Right renal pelvis (tissue), 4 donors: ENCODE measurements at places on chromosomes 12 and 14. TPM values are rescaled to one million over a fixed set of nuclear protein-coding genes. Genes with fewer than 3 reads are reported as not detected.

The KIF26A gene
- polyA plus RNA-seq, result 10.1 TPM

DNA sequence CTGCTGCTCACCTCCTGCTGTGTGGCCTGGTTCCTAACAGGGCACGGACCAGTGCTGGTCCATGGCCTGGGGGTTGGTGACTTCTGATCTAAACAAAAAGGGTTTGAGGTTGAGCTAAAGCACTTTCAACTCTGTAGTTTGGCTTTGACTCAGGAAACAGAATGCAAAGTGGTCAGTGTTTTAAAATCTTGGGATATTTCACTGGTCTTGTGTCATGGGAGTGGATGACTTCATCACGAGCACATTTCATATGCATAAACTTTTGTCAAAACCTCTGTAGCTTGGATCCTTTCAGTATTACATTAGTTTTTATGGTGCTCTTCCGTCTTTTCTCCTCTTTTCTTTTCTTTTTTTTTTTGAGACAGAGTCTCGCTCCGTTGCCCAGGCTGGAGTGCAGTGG lies 25.6 kb downstream of the FAM161B start:
- no peak for DNase-seq

- DNase-seq, result no peak
Observed at GRCh38 chr14:22046063-22046462, 372.4 kb upstream of the OR4E1 start.

DNA sequence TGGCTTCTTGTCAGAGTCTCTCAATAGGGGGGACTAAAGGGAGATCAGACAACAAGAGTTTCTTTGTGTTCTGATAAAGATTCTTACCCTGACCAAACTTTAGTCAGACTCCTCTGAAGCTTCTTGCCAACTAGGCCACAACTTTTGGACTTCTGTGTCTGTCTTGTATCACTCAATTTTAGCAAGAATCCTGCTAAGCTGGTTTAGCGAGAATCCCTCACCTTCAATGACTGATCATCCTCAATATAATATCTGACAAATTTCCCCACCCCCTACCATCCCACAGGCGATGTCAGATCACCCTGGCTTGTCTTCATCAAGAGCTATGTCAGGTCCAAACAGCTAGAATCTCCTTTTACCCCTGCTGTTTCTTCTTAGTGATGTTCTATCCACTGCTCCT lies 215.2 kb downstream of the RASSF9 start:
- DNase-seq, result no peak

DNA sequence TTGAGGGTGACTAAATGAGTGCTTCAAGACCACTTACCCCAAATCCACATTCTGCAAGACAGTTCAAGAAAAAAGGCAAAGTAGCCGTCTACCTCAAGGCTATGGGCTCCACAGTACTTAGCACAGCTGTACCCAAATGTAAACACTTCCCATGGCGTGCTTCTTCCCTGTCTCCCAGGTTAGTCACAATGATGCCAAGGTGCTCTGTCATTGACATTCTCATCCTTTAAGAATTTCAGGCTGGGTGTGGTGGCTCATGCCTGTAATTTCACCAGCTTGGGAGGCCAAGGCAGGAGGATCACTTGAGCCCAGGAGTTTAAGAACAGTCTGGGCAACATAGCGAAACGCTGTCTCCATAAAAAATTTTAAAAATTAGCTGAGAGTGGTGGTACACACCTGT lies 51.2 kb upstream of the CERS5 start:
- no peak for DNase-seq

The FGF23 gene
- 0.12 TPM for polyA plus RNA-seq

- DNase-seq, result no peak
Observed at GRCh38 chr14:61130512-61131260, 149.6 kb downstream of the SLC38A6 start.

DNA sequence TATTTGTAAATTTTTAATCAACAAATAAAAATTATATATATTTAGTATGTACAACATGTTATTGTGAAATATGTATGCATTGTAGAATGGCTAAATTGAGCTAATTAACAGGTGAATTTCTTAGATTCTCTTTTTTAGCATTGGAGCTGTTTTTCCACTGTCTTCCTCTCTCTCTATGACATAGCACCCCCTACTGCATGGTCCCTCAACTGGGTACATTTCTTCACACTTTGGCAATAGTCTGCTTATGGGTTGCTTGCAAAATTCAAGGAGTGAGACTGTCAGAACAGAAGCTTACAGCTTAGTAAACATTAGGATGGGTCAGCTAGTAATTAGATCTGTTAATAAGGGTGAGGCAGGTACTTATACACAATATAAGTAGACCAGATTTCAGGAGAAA lies 658.5 kb upstream of the MGAT4C start:
- DNase-seq, result peak; percentile 16

GRCh38 chr14:91577632-91578233 lies 67.6 kb upstream of the PPP4R3A start:
- DNase-seq, result no peak

The RHOJ gene
- polyA plus RNA-seq, result 18.3 TPM

The SERPINA9 gene
- polyA plus RNA-seq, result not detected

The RNASE2 gene
- polyA plus RNA-seq, result 1.9 TPM

DNA sequence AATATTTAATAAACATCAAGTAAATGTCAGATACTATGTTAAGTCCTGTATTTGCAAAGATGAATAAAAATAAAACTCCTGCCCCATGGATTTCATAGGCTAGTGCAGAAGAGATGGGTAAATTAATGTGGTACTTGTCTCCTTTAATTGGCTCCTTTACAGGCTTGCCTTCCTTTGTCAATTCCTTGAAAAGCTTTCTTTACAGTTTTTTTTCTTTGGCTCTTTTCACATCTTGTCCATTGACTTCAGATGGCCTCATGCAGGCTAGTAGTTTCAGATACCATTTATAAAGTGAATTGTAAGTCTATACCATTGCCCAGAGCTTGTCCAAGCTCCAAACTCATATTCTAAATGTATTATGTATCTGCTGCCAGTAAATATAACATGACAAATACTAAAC lies 128.7 kb upstream of the GARIN2 start:
- no peak for DNase-seq

DNA sequence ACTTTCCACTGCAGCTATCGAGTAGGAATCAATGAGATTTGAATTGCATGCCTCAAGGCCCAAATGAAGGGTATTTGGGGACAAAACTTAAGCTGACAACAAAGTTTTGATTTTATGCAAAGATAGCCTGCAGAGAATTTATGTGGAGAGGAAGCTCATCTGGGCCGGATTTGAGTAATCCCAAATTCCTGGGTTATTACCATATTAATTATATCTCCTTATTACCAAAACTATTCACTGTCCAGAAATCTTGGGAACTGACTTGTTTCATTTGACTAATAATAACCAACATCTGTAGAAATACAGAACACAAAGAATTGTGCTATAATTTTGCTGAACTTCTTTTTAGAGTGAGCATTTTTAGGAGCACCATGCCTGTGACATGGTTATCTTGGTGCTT lies 70.4 kb downstream of the KITLG start:
- no peak for DNase-seq

DNA sequence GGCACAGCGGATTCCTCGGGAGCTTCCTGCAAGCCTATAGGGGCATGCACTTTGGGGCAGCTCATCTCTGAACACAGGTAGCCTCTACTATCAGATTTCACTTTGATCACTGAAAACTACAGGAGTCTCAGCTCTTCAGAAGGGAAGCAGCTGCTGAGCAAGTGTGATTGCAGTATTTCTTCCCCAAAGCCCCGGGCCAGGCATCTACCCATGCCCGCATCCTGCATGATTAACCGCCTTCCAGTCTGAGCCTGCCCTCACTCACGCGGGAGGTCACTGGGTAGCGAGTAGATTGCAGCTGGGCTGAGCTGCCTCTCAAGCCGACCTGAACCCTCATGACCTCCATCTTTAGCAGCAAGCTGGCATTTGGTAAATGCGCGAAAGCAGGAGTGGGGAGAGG lies 334.7 kb downstream of the DPF3 start:
- no peak for DNase-seq

The SRRM4 gene
- 0.03 TPM for polyA plus RNA-seq

GRCh38 chr14:61328626-61329262 lies 7.4 kb downstream of the PRKCH start:
- no peak for DNase-seq

The DUSP16 gene
- 28.7 TPM for polyA plus RNA-seq

DNA sequence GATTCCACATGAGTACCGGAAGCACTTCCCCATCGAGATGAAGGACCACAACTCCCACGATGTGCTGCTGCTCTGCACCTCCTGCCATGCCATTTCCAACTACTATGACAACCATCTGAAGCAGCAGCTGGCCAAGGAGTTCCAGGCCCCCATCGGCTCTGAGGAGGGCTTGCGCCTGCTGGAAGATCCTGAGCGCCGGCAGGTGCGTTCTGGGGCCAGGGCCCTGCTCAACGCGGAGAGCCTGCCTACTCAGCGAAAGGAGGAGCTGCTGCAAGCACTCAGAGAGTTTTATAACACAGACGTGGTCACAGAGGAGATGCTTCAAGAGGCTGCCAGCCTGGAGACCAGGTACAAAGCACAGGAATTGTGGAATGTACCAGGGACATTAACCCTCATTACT lies 22.4 kb upstream of the GALNT16 start:
- DNase-seq, result no peak

The XPOT gene
- polyA plus RNA-seq, result 56.9 TPM

The MYO1H gene
- polyA plus RNA-seq, result 0.79 TPM

DNA sequence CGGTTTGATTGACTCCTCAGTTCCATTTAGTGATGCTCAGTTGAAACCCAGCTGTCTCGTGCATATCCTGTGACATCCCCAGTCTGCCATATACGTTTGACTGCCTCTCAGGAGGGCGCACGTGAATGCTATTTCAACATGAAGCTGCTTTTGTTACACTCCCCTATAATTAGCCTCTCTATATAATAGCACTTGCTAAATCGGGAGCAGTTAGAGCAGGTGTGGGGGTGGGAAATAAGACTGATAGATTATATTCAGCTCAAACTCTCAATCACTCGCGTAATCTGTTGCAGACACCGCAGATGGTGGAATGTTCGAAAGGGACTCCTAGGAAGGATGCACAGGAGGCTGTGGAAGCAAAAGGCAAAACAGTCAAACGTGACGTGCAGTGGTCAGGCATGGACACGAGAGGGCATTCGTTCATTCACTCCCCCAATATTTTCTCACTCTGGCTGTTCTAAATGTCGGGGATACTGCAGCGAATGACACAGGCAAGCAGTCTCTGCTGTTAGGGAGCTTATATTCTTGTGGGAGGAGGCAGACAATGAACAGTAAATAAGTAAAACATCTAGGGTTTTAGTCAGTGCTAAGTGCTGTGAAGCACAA lies 29.8 kb downstream of the KCNA1 start:
- DNase-seq, result no peak

GRCh38 chr12:121455766-121456420 lies 56.0 kb downstream of the RNF34 start:
- DNase-seq, result no peak

The RNASE3 gene
- polyA plus RNA-seq, result not detected

GRCh38 chr12:22399464-22400180 lies 65.1 kb upstream of the ST8SIA1 start:
- DNase-seq, result no peak

- no peak for DNase-seq
Observed at GRCh38 chr12:100674036-100674888, 100.8 kb downstream of the GAS2L3 start.

DNA sequence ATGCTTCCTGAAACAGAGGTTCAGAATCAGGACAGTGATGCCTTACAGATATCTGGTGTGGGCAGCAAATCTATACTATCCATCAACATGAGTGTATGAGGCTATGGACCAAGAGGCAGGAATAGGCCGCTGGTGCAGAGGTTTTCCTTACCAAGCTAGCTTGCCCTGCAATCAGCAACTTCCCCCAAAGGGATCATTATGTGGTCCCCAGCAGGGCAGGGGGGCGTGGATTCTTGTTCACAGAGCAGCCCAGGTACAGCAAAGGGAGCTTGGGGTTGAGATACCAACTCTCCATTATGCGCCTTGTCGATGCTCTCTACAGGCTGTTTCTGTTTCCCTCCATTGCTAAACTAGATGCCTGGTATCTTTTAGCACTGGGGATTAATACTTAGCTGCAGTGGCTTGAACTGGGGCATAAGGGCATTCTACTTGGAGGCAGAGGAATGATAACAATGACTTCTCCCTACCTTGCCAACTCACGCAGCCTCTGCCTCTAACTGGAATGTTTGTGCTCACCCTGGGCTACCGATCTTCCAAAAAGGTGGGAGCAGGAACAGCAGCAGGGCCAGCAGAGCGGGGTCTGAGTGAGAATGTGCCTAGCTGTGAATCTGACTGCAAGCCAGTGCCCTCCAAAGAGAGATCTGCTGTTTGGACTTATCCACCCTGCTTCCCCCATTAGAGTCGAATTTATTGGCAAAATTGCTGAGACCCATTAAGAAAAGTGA lies 10.3 kb upstream of the KRT1 start:
- no peak for DNase-seq

GRCh38 chr12:111029732-111030131 lies 109.4 kb upstream of the MYL2 start:
- DNase-seq, result no peak

GRCh38 chr14:55814064-55814463 lies 234.1 kb downstream of the KTN1 start:
- DNase-seq, result no peak

The RNASE1 gene
- 169 TPM for polyA plus RNA-seq

The SMCO2 gene
- 0.38 TPM for polyA plus RNA-seq

DNA sequence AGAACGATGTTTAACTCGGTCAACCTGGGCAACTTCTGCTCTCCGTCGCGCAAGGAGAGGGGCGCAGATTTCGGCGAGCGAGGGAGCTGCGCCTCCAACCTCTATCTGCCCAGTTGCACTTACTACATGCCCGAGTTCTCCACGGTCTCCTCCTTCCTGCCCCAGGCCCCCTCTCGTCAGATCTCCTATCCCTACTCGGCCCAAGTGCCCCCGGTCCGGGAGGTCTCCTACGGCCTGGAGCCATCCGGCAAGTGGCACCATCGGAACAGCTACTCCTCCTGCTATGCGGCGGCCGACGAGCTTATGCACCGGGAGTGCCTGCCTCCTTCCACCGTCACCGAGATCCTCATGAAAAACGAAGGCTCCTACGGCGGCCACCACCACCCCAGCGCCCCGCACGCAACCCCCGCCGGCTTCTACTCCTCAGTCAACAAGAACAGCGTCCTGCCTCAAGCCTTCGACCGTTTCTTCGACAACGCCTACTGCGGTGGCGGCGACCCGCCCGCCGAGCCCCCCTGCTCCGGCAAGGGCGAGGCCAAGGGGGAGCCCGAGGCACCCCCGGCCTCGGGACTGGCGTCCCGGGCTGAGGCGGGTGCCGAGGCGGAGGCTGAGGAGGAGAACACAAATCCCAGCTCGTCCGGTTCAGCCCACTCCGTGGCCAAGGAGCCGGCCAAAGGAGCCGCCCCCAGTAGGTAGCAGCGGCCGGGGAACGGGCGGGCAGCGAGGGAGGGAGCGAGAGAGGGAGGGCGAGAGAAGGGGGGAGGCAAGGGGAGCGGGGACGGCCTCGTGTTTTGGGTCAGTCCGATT lies 513 bp downstream of the HOXC11 start:
- no peak for DNase-seq

DNA sequence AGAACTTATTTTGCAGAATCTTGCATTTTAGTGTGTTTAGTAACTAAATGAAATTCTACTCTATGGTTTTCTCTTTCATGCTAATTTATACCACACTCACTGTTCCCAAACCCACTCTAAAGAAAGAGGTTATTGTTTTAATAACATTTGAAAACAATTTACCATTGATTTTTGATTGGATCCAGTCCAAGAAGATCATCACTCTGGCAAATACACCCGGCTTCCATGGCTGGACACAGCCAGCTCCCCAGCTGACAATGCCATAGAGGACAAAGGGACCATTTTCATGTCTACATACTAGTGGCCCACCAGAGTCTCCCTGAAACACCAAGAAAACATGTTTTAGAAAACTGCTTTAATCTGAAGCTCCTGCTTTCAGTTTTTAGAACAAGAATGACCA lies 42.4 kb downstream of the OVCH1 start:
- DNase-seq, result no peak
